ENCODE measurements at places on chromosomes 3 and 15. TPM values are rescaled to one million over a fixed set of nuclear protein-coding genes. Genes with fewer than 3 reads are reported as not detected.

Gene SIDT1
- 2.1 TPM for polyA plus RNA-seq

Gene HCN4
- polyA plus RNA-seq: 1.3 TPM

Gene LINS1
- polyA plus RNA-seq: 12.6 TPM

Gene STRIT1
- polyA plus RNA-seq: 1.7 TPM

Gene SPG21
- polyA plus RNA-seq: 103 TPM

Gene AGBL1
- 0.16 TPM for polyA plus RNA-seq

Gene OXSM
- polyA plus RNA-seq: 24.2 TPM

Gene IGSF10
- polyA plus RNA-seq: 2.3 TPM

Gene THPO
- 2.1 TPM for polyA plus RNA-seq

Gene LYSMD2
- 3.1 TPM for polyA plus RNA-seq

Gene PIK3CA
- polyA plus RNA-seq: 22.9 TPM

Gene FSTL1
- 480 TPM for polyA plus RNA-seq

Gene EBLN2
- polyA plus RNA-seq: 8.1 TPM

Gene ZNF35
- 9.8 TPM for polyA plus RNA-seq

Gene VGLL3
- 5.5 TPM for polyA plus RNA-seq

Gene DMXL2
- polyA plus RNA-seq: 88.2 TPM

Gene MELTF
- 2.0 TPM for polyA plus RNA-seq

Gene USP8
- 70.4 TPM for polyA plus RNA-seq

Gene RETNLB
- not detected for polyA plus RNA-seq

Gene VPS33B
- polyA plus RNA-seq: 22.9 TPM

Gene TMCO5A
- not detected for polyA plus RNA-seq

Gene TRPC1
- 9.6 TPM for polyA plus RNA-seq

Gene ZNF860
- polyA plus RNA-seq: 3.4 TPM

Gene CILP
- 3.4 TPM for polyA plus RNA-seq

Gene GOLGA8T
- polyA plus RNA-seq: not detected

Gene ARID3B
- 19.2 TPM for polyA plus RNA-seq

Gene ADPRH
- 6.1 TPM for polyA plus RNA-seq

Gene SPSB4
- polyA plus RNA-seq: 14.6 TPM

Gene SCAANT1
- 3.3 TPM for polyA plus RNA-seq

Gene ATOSA
- 59.4 TPM for polyA plus RNA-seq

Gene RPL39L
- 18.7 TPM for polyA plus RNA-seq

Gene SLC28A2
- polyA plus RNA-seq: 1.0 TPM

Gene ROBO2
- polyA plus RNA-seq: 82.8 TPM

Gene ACAD11
- 63.4 TPM for polyA plus RNA-seq

Gene ALDH1L1
- 56.3 TPM for polyA plus RNA-seq

Gene MAN2A2
- 60.6 TPM for polyA plus RNA-seq

Gene LEO1
- polyA plus RNA-seq: 33.7 TPM

Gene ANKRD34C
- polyA plus RNA-seq: 0.12 TPM

Gene B3GNT5
- 25.2 TPM for polyA plus RNA-seq

Gene CACNA2D3
- polyA plus RNA-seq: 1.3 TPM

Gene WDR76
- 12.6 TPM for polyA plus RNA-seq

Gene UBE3A
- 87.5 TPM for polyA plus RNA-seq

All from renal pelvis (tissue), 12 donors.